Myocyte (in vitro differentiated cells): ENCODE measurements at places on chromosomes 3 and 15. TPM values are rescaled to one million over a fixed set of nuclear protein-coding genes. Genes with fewer than 3 reads are reported as not detected.

DNA sequence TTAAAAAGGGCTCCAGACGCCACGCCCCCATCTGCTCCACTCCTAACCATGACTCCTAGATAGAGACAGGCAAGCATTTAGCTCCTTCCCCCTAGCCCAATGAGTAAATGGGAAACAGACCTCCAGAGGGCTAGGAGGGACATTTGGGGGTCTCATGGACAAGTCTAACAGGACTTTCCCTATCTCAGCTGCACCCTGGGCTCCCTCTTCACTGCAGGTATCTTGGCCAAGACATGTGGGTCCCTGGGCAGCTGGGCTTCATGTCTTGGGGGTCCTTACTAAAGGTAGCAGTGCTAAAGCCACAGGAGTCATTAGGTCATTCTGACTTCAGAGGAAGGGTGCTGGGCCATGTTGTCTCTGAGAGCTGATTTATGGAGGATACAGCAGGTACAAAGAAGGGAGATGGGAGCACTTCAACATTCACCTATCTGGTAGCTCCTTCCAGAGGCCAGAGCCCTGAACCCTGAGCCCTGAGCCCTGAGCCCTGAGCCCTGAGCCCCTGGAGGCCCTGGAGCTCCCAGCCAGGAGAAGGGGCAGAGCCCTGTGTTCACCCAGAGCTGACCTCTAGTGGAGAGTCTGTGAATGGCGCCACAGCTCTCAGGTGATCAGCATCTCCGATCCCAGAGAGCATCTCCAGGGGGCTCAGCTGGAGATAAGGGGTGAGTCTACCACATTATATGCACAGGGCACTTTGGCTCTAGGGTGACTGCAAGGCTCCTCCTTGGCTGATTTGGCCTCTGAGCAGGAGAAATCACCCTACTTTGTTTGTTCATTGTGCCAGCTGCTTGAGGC is 40.1 kb upstream of the EPHB1 start:
- peak; percentile 60 for DNase-seq

DNA sequence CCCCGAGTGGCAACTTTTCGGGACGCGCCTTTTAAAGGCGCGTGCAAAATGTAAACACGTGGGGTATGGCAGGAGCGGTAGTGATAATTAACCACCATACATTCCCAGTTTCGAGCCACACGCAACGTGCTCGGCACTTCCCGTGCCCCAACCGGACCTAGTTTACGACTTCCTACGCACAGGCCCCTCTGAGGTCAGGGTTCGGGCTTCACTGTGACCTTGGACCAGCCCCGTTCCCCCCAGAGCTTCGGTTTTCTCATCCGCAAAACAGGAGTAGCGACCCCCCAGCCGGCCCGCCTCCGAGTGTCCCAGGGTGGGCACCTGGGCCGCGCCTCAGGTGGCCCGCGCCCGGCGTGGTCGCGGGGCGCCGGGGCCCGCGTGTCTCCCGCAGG is 451 bp downstream of the CHCHD4 start:
- peak; percentile 67 for DNase-seq

The SLC27A2 gene
- not detected in 2 replicates for total RNA-seq

The TEX55 gene
- total RNA-seq = not detected in 2 replicates

The SPATA12 gene
- total RNA-seq = 0.19 TPM in 1 of 2 replicates, not detected in the other

The GRAMD2A gene
- not detected in 2 replicates for total RNA-seq

DNA sequence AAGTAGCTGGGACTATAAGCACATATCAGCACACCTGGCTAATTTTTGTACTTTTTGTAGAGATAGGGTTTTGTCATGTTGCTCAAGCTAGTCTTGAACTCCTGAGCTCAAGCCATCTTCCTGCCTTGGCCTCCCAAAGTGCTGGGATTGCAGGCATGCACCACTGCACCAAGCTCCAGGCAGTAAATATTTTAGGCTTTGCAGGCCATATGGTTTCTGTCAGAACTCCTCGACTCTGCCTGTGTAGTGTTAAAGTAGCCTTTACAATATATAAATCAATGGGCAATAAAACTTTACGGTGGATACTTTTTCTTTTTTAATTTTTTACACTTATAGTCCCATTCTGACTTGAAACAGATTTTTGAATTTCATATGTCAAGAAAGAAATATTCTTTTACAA is 41.6 kb downstream of the DAG1 start:
- DNase-seq = no peak

DNA sequence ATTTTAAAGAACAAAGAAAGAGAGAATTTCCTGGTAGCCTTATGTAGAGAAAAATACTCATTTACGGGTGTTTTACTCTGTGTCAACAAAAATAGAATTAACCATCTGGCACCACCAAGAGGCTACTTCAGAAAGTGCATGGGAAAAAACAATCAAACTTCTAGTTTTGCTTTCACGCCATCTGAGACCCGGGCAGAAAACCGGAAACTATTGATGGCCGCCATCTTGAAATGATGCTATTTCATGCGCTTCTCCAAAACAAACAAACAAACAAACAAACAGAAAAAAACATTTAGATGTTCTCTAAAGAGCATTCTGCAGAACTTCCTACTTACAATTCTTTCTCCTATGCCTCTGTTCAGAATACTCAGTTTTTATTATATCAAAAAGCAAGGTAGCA is 49.4 kb upstream of the SYNPR start:
- peak; percentile 68 for DNase-seq

DNA sequence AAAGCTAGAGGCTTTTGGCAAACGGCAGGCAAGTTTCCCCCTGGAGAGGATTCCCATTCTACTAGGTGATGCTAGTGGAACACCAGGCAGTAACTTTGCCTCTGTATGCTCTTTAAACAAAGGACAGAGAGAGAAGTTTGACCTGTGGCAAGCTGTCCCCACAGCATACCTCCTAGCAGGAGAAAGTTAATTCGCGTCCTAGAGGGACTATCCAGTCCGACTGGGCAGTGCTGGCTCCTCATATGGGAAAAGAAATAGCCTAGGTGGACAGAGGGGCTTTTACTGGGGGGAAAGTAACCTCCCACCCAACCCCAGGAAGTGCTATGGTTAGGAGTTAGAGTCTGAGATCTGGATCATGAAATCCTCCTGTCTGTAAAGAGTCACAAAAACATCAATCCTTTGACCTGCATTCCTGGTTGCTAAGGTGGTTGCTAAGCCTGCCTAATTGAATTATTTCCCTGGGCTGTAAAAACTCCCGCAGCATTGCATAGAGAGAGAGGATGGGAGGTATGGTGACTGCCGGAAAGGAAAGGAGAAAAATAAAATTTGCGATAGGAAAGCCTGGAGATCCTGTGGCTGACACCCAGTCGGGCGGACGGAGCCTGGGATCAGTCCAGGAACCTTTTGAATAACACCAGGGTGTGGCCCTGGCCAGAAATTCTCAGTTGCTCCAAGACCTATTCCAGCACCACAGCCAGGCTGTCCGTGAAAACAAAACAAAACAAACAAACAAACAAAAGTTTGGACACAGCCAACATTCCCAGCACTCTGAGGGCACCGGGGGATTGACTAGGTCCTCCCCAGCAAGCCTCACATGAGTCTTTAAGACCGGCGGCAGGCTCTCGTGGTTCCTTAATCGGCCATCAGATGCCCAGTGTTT is 67.7 kb upstream of the ATP11B start:
- DNase-seq = peak; percentile 51

- DNase-seq = peak; percentile 23
Observed at GRCh38 chr3:35739181-35739809, 100.0 kb downstream of the ARPP21 start.

The RASL12 gene
- total RNA-seq = 0.94 TPM in 1 of 2 replicates, not detected in the other

DNA sequence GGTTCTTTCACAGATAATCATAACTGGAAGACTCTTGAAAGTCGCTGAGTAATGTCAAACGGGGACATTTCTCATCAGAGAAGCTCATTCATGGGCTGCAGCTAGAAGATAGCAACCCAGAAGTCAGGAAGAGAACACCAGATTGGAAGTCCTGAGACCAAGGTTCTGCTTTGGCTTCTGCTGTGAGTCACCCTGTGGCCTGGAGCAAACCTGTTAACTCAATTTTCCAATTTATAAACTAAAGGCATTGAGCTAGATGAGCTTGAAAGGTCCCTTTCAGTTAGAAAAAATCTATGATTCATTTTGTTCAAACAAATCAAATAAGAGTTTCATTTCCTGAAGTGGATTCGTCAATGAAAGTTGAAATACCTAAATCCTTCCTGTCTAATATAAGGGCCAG is 402.2 kb downstream of the EPHB1 start:
- DNase-seq = no peak

DNA sequence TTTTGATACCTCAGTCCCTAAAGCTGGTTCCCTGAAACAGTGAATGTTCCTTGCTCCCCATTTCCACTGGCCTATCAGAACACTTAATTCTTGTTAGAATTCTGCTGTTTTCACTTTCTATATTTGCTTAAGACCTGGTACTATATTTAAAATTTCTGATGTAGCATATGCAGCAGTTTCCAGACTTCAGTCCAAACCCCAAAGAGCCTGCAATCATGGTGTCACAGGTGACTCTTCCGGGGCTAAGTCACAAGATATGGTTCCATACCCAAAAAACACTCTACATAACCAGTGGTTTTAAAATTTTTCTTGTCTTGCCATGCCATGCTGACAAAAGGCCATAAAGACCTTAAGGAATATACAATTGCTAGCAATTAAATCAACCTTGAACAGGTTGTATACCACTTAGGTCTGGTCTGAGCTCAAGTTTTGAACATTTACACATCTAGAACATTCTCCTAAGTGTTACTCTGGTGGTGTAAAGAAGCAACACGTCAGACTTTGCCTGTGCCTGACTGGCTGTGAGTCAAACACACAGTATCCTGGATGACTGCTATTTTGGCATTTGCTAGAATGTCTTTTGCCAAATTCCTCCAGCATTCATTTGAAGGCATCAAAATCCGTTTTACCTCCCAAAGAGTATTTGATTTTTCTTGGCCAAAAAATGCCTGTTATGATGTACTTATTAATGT is 160.0 kb downstream of the FRMD5 start:
- DNase-seq = peak; percentile 36
